ENCODE measurements at places on chromosomes 5 and 9. TPM values are rescaled to one million over a fixed set of nuclear protein-coding genes. Genes with fewer than 3 reads are reported as not detected.

The ARHGEF39 gene
- 3.2 TPM for polyA plus RNA-seq

The C5orf58 gene
- polyA plus RNA-seq: not detected

The CFAP157 gene
- polyA plus RNA-seq: 0.19 TPM

The CA9 gene
- polyA plus RNA-seq: 115 TPM

The POU5F2 gene
- polyA plus RNA-seq: not detected

The SOX30 gene
- polyA plus RNA-seq: not detected

The PDE6A gene
- not detected for polyA plus RNA-seq

The IFNA21 gene
- not detected for polyA plus RNA-seq

The GGTA1 gene
- 14.2 TPM for polyA plus RNA-seq

The ZFP37 gene
- 0.62 TPM for polyA plus RNA-seq

The FGF18 gene
- 0.46 TPM for polyA plus RNA-seq

The GPR151 gene
- polyA plus RNA-seq: not detected

The ANKRD55 gene
- not detected for polyA plus RNA-seq

The TAF1L gene
- not detected for polyA plus RNA-seq

The IL3 gene
- polyA plus RNA-seq: not detected

The SPATA31D4 gene
- polyA plus RNA-seq: not detected

The KIAA1958 gene
- 2.4 TPM for polyA plus RNA-seq

The PCDHGC5 gene
- polyA plus RNA-seq: 0.12 TPM

The CDX1 gene
- not detected for polyA plus RNA-seq

The PDE8B gene
- polyA plus RNA-seq: 0.56 TPM

The LECT2 gene
- polyA plus RNA-seq: not detected

The PLPP7 gene
- polyA plus RNA-seq: 0.92 TPM

The SLC6A18 gene
- not detected for polyA plus RNA-seq

The FCN2 gene
- polyA plus RNA-seq: not detected

The SV2C gene
- polyA plus RNA-seq: not detected

The ZNF483 gene
- 0.06 TPM for polyA plus RNA-seq

The SLC1A3 gene
- 0.76 TPM for polyA plus RNA-seq

The PLEKHG4B gene
- 1.8 TPM for polyA plus RNA-seq

The SLC36A2 gene
- polyA plus RNA-seq: not detected

The TAS2R1 gene
- not detected for polyA plus RNA-seq

The DMRTA1 gene
- 1.2 TPM for polyA plus RNA-seq

The DMRT3 gene
- polyA plus RNA-seq: 0.35 TPM

Measured in stomach (tissue), 19 donors.